ENCODE measurements at places on chromosomes 13 and 19.
A peak's percentile ranks its signal among the peaks of the same experiment; 100 is the strongest.

- no peak for DNase-seq
Observed at GRCh38 chr19:48415395-48415794, 21.9 kb downstream of the GRIN2D start.

GRCh38 chr19:21593934-21594820 lies 88.8 kb downstream of the ZNF429 start:
- DNase-seq: peak; percentile 86

DNA sequence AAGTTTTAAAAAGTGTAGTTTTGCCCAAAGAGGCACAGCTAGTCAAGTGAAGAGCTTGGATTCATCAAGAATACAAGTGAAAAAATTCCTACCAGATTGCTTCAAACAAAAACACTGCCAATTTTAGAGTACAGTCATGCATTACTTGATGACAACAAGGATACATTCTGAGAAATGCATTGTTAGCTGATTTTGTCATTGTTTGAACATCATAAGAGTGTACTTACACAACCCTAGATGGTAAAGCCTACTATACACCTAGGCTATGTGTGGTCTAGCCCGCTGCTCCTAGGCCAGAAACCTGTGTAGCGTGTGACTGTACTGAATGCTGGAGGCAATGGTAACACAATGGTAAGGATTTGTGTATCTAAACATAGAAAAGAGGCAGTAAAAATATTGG lies 41.1 kb downstream of the TMTC4 start:
- DNase-seq: no peak

- no peak for DNase-seq
Observed at GRCh38 chr13:21590231-21590630, 13.7 kb downstream of the MICU2 start.

DNA sequence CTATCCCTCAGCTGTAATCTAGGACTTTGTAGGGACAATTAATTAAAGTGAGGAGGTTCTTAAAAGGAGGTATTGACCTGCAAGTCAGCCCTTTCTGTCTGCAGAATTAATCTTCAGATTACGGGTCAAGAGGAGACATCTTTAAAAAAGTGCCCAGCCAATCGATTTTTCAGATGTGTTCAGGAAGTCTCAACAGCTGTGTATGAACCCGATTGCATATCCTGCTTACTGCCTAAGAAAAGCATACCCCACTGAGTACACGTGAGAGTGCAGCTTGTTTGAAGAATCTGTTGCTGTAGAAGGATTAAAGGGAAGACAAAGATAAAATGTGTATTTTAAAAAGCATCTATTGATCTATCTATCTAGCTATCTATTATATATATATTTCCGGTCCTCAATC lies 1194.5 kb downstream of the UQCRFS1 start:
- no peak for DNase-seq

DNA sequence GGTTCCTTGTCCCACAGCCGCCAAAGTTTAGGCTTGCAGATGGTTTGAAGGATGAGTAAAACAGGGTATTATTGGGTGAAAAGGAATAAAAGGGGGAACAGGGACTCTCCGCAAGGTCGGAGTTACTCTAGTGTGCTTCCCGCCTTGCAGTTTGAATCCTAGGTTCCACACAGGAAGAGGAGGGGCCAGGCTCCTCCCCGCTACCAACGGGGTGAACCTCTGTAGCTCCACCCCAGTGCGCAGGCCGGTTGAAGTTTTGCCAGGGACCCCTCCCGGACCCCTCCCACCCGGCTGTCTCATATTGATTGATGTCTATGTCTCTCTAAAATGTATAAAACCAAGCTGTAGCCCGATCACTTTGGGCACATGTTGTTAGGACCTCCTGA lies 11.6 kb upstream of the GTF2F2 start:
- DNase-seq: no peak

GRCh38 chr13:36046672-36047071 lies 84.5 kb downstream of the DCLK1 start:
- DNase-seq: no peak

DNA sequence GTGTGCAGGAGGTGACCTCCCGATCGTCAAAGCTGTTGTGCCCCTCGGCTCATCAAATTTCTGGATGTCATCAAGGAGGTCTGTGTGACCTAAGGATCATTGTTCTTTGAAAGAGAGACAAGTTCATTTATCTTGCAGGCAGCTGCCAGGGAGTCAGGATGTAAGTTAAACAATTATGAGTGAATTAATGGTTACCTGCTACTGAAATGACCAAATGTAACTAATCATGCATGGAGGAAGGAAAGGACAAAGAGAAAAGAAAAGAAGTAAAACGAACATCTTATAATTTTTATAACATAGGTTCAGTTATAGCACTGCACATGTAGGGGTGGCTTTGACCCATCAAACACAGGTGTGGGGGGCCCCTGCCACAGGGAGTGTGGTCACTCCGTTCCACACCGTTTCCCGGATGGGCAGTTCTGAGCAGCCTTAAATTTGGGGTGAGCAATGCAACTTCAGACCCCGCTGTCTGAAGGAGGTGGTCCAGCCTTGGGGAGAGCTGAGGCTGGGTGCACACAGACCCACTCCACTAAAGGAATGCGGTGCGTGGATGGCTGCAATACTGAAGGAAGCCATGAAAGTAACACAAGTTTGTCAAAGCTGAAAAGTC lies 5.3 kb downstream of the CD22 start:
- no peak for DNase-seq

GRCh38 chr19:10984166-10984735 lies 23.4 kb downstream of the SMARCA4 start:
- DNase-seq: no peak

DNA sequence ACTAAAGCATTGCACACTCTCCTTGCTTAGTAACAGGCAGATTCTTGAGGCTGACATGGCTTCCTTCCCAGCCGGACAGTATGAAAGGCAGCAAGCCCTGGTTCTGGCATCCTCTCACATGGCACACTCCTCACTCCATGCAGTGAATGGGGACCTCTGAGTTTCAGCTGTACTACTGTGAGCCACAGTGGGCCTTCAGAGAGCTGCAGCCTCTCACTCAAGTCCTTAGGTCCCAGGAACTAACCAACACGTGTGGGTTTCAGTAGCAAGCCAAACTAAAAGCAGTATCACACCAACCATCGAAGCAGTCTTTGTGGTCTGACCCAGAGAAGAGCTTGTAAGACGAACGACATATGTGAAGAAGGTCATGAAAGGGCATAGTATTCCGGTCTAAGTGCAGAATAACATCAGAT lies 128.2 kb downstream of the TBC1D4 start:
- DNase-seq: no peak

GRCh38 chr13:114219392-114219791 lies 15.3 kb upstream of the CDC16 start:
- no peak for DNase-seq

- DNase-seq: no peak
Observed at GRCh38 chr13:44365899-44366298, 7.7 kb upstream of the SERP2 start.

- no peak for DNase-seq
Observed at GRCh38 chr19:48676487-48676886, 3.7 kb upstream of the NTN5 start.

DNA sequence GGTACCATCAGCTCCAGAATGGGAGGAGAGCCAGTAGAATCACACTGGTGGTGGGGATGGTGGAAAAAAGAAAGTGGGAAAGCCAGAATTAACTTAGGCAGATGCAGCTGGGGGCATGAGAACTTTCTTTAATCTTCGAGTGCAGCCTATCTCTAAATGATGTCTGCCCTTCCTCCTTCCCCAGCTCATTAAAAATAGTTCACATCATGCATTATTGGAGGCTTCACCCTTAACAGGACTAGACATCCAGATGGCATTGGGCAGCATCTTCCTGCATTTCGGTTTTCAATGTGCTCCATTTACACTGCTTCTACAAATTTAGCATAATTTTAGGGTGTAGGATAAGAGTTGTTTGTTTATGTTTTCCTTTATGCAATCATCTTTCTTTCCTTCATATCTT lies 272.8 kb downstream of the COG6 start:
- no peak for DNase-seq

GRCh38 chr13:112325142-112325808 lies 50.9 kb upstream of the SPACA7 start:
- DNase-seq: no peak

- no peak for DNase-seq
Observed at GRCh38 chr13:101627556-101627943, 175.1 kb downstream of the ITGBL1 start.

DNA sequence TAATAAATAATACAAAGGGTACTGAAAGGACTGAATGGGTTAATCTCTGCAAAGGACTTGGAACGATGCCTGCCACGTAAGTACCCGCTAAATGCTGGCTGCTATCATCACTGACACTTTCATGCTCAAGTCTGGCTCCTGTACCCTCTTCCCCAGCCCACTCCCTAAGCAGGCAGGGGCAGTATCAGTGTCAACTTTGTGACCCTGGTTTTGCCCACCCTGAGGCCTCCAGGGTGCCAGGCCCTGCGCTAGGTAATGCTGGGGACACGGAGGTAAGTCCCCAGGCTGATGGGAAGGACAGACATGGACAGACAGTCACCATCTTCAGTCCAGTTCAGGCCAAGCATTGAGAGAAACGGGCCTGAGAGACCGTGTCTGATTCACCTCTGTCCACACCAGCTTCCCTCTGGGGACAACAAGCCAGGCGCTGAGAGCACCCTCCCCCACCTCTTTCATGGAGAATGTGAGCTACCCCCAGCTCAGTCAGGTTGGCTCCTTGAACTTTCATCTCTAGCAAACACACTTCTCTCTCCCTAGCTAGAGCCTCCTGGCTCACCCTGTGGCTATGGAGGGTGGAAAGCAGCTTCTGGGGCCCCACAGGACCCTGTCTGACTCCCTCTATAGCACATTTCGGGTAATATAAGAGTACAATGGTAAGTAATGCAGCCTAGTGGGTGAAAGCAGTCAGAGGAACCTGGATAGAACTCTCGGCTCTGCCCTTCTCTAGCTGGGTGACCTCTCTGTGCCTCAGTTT lies 800 bp downstream of the ETFB start:
- peak; percentile 13 for DNase-seq

DNA sequence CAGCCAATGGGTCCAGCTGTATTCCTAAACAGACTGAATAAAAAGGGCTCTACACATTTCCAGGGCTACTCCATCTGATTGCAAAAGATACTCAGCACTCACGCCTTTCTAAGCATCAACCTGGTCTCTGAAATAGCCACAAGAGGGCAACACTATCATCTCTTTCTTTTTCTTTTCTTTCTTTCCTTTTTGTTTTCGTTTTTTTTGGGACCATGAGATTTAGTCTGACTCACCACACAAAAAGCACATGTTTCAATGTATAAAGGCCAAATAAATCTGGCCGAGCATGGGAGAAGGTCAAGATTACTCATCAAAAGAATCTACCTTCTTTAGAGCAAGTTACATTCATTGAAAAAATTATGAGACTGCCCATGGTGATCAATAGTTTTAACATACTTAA lies 805.6 kb upstream of the ARGLU1 start:
- peak; percentile 14 for DNase-seq

- DNase-seq: no peak
Observed at GRCh38 chr19:29400917-29401711, 124.7 kb upstream of the VSTM2B start.

- no peak for DNase-seq
Observed at GRCh38 chr19:12982648-12983047, 12.6 kb upstream of the NFIX start.

DNA sequence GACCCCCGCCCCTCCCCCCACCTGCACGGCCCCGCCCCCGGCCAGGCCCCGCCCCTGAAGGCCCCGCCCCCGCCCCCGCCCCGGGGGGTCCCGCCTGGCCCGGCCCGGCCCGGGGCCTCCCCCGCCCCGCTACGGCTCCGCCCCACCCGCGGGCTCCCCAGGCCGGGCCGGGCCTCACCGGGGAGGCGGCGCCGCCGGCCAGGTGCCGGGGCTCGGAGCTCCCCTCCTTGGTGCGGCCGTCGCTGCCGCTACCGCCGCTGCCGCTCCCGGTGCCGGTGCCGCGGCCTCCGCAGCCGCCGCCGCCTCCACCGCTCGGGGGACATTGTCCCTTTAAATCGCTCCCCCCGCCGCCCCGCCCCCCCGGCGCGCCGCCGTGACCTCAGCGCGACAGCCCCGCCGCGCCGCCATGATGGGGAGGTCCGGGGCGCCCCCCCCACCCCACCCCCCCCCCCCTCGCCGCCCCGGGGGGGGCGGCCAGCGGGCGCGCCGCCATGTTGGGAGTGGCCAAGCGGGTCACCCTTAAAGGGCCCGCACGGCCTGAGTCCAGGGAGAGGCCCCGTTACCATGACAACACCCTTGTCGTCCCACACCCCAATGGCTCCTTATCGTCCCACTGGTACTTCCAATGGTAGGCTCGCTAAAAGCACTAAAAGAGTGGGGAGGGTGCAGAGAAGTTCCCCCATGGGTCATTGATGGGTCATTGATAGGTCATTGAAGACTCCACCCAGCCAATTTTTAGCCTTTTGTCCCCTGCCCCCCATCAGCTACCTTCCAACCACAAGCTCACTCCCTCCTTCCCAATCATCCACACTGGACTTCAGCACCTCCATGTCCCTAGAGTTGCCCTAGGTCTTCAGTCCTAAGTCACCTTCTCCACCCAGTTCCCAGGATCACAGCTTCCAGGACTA lies at the start of gene WIZ:
TSS of gene WIZ (minus strand) at position 337 of the 908 bp plus-strand sequence. CDS start 1,649 bp downstream, outside the sequence.
- peak; percentile 6 for DNase-seq

- DNase-seq: no peak
Observed at GRCh38 chr13:43110036-43110435, 86.7 kb downstream of the DNAJC15 start.

DNA sequence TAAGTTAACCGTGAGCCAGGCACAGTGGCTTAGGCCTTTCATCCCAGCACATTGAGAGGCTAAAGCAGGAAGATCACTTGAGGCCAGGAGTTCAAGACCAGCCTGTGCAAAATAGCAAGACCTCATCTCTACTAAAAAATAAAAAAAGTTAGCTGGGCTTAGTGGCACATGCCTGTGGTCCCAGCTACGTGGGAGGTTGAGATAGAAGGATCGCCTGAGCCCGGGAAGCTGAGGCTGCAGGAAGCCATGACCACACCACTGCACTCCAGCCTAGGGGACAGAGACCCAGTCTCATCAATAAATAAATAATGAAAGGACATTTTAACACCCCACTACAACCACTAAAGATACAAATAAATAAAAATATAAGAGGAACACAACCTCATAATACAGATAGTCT lies 21.6 kb downstream of the LSM14A start:
- no peak for DNase-seq

GRCh38 chr19:33557196-33557595 lies 35.6 kb upstream of the PEPD start:
- no peak for DNase-seq

DNA sequence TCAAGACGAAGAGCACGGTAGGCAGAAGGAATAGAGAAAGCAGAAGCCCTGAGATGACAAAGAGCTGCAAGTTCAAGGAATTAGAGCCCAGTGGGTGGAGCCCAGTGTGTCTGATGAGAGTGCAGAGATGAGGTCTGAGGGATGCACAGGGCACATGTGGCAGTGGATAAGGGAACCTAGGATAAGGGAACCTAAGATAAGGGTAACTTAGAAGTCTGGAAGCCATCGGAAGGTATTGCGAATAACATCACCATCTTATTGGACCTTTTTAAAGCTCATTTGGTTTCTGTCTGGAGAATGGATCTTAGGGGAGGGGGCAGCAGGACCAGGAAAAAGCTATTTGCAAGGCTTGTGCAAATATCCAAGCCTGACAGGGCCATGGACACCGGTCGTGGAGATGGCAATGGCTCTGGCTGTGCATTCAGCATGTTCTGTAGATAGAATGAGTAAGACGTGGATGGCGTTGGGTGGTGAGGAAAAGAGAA lies 1.3 kb downstream of the FPR3 start:
- DNase-seq: no peak
